ENCODE measurements at places on chromosomes 13 and 19.

DNA sequence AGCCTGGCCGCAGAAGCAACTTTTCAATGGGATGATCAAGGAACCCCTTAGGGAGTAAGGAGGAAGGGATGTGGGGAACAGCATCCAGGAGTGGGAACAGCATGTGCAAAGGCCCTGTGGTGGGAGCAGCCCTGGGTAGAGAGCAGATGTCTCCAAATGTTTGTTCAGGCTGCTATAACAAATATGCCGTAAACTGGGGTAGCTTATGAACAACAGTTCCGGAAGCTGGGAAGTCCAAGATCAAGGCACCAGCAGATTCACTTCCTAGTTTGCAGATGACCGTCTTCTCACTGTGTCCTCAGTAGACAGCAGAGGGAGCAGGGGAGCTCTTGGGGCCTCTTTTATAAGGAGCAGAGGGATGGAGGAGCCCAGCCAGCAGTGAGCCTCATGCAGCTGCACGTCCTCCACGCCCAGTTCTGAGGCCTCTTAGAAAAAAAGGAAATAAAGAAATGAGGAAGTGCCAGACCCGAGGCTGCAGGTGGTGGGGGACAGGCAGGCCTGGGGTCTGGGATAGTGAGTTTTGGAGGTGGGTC is 4.2 kb upstream of the LRRC25 start:
- DNase-seq: no peak

GRCh38 chr13:33087790-33088189 is 71.6 kb downstream of the KL start:
- no peak for DNase-seq

DNA sequence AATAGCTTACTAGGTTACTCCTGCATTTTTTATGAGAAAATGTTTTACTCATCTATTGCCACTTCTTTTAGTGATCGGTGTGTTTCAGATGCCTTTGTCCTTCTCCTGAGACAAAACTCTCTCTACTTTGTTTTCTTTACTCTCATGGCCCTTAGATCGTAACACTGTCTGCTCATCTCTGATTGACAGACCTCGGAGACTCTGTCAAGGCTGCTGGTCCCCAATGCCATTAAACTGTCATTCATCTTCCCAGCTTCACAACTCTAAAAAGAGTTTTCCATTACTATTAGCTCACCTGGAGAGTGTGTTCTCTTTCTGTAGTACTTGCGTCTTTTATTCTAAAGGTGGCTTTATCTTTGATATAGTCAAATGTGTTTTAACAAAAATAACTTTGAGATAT is 765.2 kb downstream of the SLITRK1 start:
- DNase-seq: no peak

GRCh38 chr19:7977021-7977722 is 28.3 kb downstream of the ELAVL1 start:
- DNase-seq: no peak

Measured in Panc1 (cell line).